Left colon (tissue), 2 donors: ENCODE measurements at places on chromosomes 7 and 10.

DNA sequence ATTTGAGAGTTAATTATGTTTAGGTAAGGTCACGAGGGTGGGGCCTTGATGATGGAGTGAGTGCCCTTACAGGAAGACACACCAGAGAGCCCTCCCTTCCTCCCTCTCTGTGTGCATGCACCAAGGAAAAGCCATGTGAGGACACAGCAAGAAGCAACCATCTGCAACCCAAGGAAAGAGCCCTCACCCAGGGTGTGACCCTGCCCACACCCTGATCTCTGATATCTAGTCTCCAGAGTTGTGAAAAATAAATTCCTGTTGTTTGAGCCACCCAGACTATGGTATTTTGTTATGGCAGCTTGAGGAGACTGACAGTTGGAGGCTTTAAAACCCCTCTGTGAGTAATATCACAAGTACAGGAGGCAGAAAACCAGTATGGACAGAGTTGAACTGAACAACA lies 15.0 kb upstream of the MCM10 start:
- no peak for DNase-seq

DNA sequence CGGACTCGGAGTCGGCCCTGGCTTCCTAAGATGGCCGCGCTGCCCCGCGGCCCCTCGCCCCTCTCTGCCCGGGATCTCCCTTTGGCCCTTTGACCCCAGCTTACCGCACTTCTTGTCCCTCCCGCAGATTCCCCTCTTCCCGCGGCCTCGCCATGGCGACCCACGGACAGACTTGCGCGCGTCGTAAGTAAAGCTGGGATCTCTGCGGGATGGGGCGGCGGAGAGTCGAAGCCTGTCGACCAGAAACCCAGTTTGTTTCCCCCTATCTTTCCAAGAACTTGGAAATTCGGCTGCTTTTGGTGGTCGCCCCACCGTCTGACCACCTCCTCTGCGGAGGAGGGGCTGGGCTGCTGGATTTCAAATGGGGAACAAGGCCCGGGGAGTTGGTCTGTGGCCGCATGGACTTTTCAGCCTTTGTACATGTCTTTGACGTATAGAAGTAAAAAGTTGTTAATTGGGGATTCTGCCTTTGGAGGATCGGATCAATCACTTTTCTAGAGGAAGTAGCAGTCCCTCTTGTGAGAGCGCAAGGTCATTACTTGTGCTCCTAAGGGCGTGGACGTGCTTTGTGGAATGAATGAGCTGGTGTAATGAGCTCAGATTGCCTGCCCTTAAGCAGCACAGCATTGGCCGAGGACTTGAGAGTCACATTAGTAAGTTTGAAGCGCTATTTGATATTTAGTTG lies 553 bp downstream of the VDAC2 start:
- peak; percentile 47 for DNase-seq

DNA sequence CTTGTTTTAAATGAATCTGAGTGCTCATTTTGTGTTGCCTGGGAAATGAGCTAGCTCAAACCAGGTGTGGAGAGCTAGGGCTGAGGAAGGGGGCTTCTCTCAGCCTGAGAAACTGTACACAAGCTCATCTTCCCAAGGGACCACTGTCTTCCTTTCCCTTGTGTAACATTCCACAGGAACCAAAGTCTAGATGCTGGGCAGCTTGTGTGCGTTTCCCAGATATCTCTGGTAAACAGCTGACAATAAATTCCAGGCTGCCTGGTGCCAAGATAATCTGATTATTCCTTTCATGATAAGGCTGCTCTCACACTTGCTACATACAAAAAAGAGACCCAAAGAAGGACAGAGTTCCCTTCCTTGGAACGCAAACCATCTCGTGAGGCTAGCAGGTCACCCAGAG lies 33.1 kb upstream of the MKLN1 start:
- no peak for DNase-seq

DNA sequence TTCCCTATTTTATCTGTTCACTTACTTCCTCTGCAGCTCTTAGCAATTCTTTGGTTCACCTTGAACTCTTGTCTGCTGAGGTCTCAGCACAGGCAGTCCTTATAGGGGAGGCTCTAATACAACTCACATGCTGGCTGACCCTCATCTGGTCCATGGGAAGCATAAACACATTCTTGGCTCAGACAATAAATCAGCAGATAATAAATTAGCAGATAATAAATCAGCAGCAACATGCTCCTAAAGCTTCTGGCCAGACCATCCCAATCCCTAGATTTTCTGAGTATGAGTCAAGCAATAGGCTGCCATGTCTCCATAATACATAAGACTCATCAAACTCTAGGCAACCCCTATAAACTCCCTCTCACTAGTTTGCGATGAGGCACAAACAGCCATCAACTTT lies 208.6 kb upstream of the STEAP4 start:
- no peak for DNase-seq

- no peak for DNase-seq
These were observed at the start of gene POM121L12 for GRCh38 chr7:53035499-53036412. Gene POM121L12 (plus strand): TSS chr7:53035633. CDS start chr7:53035672, 39 bp downstream.
